ENCODE measurements at places on chromosomes 2 and 18.

DNA sequence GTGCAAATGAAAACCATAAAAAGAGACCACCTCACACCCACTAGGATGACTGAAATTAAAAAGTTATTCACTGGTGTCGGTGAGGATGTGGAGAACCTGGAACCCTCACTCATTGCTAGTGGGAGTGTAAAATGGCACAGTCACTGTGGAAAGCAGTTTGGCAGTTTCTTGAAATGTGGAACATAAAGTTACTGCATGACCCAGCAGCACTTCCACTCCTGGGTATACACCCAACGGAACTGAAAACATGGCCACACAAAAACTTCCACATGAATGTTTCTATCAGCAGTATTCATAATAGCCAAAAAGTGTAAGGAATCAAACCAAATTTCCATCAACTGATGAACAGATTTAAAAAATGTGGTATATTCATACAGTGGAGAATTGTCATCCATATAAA, 65.1 kb upstream of the SLC66A3 start:
- no peak for DNase-seq

DNA sequence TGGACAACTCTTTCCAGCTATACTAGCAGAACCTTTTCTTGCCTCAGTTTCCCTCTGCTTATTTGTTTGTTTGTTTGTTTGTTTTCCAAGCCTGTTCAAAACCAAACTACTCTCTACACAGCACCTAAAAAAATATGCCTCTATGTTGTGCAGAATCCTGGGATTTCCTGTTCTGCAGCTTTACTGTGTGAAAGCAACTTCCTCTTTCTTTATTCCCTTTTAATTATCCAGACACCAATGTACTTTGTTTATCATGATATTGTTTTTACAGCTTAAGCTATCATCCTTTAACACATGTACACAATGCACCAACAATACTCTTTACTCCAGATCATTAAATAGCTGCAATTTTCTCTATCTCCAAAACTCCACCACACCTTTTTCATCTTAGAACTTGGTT, 259.5 kb downstream of the EPHA4 start:
- DNase-seq, result no peak

DNA sequence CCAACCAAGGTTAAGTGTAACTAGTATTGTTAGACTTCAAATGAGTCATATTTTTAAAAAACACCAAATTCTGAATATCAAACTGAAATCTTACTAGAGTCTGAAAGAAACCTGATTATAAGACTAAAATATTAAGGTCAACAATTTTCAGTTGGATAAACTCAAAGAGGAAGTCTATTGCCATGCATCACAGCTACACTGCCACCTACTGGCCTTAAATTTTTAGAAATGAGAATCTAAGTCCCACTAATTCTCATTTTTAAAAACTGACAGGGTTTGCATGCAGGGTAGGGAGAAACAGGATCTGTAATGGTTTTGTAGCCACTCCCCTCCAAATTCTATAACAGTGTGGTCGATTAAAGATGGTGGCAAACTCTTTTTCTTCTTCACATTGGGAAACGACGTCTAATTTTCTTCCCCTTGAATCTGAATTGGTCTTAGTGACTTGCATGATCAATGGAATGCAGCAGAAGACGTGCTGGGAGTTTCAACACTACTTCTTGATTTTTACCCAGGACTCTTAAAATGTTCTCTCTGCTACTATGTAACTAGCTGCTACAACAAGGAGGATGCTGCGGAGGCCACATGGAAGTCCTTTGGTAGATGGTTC, 176.1 kb upstream of the SESTD1 start:
- no peak for DNase-seq

- no peak for DNase-seq
These were observed 26.8 kb downstream of the STK17B start for GRCh38 chr2:196144513-196145126.

DNA sequence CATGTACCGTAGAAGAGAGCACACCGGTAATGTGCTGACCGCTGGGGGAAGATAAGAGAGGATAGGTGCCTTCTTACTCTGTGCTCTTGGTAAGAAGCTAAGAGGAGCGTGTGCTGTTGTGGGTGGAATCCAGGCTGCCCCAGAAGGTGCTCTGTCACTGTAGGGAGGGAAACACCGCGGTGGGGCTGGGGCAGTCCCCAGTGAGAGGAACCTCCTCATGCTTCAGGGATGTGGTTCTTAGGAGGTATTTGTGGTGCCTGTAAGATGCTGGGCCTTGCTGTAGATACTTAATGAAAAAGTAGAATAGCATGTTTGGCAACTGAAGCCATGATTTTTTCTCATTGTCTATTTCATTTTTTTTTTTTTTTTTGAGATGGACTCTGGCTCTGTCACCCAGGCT, 1.1 kb downstream of the COLEC11 start:
- DNase-seq, result peak; percentile 50

GRCh38 chr18:3246635-3247239, 864 bp upstream of the MYL12A start:
- peak; percentile 23 for DNase-seq

All from T-helper 2 cell treated with Interferon-gamma antibody and Interleukin-4, amounts not matched to agents 5 μg/mL and 100 μg/mL, for 36 hours (primary cell).